ENCODE measurements at places on chromosomes 7 and 10.

- DNase-seq = no peak
These were observed 30.3 kb upstream of the ATXN7L1 start for GRCh38 chr7:105906695-105907094.

- no peak for DNase-seq
These were observed 7.1 kb upstream of the SEMA3E start for GRCh38 chr7:83655951-83656556.

DNA sequence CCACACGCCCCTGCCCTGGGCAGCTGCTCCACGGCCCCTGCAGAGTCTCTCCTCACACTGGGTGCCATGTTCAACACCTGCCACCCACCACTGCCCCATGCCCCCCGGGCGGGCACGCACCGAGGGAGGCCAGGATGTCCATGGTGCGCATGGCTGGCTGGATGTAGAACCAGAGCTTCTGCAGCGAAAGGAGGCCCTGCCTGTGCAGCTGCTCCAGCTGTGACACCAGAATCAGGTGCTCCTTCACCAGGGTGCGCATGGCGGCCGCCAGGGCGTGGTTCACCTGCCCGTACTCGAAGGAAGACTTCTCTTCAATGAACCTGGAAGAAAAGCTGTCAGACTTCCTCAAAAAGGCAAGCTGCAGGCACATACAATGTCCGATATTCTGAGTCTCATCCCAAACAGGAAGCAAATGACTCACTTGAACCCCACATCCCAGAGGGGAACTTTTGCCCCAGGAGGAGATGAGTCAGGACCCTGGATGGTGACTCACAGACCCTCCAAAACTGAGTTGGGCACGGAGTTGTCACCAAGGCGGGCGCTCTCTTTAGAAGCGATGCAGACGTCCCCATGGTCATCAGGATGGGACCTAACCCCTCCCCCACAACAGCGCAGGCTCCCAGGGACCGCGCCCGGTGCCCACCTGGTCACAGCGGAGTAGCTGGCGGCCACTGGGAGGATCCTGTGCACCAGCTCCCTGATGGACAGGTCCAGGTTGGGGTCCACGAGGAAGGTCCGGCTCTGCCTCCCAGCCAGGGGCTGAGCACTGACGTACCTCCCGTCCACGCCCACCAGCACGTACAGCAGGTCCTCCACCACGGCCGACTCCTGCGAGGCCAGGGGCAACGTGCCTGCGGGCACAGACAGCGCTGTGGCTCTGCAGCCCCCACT is 15.5 kb downstream of the TUBGCP2 start:
- no peak for DNase-seq

DNA sequence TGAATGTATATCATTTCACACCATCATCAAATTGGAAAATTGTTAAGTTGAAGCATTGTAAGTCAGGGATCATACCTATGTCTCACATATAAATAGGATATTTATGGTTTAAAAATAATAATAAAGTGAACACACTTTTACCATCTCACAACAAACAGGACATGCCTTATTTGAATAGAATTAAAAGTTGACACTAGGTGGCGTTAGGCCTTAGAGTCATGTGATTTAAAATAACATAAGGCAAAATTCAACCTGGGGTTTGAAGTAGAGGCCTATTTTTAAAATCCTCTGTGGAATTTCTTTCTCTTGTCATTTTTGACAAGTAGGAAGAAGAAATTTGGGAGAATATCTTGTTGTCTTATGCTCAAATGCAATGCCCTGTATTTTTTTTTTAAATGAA is 184.7 kb upstream of the PCDH15 start:
- no peak for DNase-seq

DNA sequence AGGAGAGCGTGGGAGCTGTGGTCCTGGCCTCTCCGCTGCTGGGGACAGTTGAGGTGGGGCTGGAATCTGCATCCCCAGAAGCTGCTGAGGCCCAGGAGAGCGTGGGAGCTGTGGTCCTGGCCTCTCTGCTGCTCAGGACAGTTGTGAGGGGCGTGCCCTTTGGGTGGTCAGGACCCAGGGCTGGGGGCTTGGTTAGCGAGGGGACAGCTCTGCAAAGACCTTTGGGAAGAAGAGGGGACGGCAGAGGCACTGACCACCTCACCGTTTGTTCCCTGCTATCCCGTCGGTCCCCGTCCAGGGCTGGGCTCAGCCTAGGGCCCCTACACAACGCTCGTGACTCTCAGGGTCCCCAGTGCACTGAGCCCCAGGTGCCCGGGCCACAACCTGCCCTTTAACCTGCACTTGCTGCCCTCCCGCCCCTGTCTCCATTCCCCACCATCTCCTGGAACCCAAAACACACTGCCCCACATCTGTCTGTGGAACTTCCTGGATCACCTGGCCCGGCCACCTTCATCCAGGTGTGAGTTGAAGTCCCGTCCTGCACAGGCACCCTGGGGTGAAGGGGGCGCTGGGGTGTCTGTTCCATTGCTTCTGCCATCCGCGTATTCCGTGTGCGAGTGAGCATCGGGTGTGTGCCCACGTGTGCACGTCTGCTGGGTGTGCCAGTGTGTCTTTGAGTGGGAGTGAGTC is 14.1 kb downstream of the FOXL3 start:
- no peak for DNase-seq

DNA sequence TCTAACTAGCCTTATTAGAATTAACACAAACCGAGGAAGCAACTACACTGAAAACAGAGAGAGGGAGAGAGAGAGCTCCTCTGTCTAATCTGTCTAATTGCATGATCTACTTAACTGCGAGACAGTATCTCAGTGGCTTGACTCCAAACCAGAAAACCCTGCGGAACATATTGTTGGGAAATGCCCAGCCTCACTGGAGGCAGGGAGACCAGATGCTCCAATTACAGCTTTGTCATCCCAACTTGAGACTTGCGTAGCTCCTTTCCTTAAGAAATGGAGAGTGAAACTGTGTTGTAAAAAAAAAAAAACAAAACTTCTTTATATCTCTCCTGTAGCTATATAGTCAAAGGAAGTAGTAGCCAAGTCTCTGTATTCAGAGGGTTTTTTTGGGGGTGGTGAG is 52.0 kb upstream of the ZNRF2 start:
- DNase-seq = no peak

DNA sequence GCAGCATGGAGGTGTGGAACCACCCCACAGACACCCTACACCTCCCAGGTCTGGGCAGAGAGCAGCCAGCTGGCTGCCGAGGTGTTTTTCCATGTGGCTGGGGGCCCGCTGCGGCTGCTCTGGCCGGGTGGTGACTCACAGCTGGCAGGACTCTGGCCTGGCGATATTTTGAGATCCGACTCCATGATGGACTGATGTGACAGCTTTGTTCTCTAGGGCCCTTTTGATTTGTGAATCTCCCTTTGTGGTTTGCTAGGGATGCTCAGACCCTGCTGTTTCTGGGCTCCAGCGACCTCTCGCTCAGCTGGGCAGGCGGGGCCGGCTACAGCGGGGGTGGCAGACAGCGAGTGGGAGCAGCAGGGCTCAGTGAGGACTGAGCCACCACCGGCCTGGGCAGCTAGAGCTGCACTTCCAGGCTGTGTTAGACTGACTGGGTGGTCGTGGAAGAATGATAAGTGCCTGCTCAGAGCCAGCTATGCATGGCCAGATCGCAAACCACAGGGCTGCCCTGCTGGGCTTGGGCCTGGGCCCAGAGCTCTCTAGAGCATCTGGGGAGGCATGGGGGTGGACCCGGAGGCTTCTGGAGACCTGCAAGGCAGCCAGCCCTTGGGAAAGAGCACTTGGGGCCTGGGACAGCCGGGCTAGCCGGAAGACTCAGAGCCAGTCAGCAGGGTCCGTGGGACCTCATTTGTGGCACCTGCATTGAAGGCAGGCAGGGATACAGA is 46.2 kb upstream of the GDF10 start:
- no peak for DNase-seq

DNA sequence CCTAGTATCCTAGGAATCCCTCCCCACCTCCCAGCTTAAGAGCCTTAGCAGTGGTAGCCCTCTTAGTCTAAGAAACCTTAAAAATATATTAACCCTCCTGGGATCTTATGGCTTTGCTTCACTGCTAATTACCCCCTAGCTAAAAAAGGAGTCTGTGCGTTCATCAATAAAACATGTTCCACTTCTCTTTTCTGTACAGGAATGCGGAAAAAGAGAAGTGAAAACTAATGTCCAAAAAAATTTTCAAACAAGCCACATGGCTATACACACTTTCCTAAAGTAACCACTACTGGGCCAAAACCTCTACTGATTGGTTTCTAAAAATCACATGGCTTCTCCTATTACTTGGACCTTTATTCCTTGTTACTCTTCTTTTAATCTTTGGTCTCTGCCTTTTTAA is 667.1 kb upstream of the LRRTM3 start:
- no peak for DNase-seq
